ENCODE measurements at places on chromosomes 1 and 21.
A peak's percentile ranks its signal among the peaks of the same experiment; 100 is the strongest.

GRCh38 chr1:117161887-117162286, 40.3 kb upstream of the TRIM45 start:
- no peak for DNase-seq

- no peak for DNase-seq
Observed at GRCh38 chr1:54716299-54717047, 812 bp downstream of the TTC4 start.

DNA sequence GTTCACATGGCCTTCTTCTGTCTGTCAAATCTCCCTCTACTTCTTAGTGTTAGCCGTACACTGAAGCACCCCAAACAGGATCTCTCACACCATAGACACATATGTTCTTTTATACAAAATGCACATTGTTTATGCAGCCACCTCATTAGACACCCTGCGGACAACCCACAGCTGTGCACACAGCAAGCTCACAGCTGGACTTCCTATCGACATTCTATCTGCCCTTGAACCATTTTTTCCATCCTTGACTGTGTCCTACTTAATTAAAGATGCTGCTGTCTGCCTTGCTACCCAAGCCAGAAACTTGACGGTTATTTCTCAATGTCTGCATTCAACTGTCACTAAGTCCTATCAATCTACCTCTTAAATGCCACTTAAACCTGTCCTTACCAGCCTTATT, 3.2 kb upstream of the ZBTB21 start:
- DNase-seq = no peak

GRCh38 chr1:48715921-48716320, 60.8 kb downstream of the BEND5 start:
- no peak for DNase-seq

DNA sequence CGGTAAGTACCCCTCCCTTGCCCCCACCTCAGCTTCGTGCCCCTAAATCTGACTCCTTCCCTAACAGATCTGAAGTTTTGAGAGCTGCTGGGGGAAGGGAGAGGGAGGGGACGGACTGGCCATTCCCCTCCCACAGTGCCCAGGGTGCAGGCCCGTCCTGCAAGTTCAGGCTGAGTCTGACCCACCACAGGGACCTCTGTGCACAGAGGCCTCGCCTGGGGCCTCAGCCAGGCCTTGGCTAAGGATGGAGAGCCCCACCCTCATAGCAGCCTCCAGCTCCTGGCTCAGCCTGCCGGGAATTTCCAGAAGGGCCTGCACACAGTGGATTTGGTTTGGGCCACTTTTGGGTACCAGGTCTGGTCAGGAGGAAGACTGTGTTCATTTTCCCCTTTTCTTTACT, 31.2 kb upstream of the TNFRSF1B start:
- no peak for DNase-seq

GRCh38 chr1:97572561-97572960, 348.3 kb downstream of the DPYD start:
- DNase-seq = no peak

DNA sequence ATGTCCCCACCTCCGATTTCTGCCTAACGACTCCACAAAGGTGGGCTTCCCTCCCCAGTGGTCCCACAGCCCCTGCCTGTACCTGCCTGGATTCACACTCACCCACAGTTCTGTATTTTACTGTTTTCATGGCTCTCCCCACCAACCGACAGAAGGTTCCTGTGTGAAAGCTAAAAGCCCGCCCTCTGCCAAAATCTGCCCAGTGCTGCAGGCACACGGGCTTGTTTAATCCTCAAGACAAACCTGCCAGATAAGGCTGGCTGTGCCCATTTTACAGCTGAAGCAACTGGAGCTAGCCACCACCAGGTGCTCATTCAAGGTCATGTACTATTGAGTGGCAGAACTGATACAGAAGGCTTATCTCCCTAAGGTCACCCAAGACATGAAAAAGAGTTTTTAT, 114.5 kb downstream of the HIVEP3 start:
- DNase-seq = no peak

GRCh38 chr1:109319114-109319513, 12.3 kb upstream of the MYBPHL start:
- DNase-seq = no peak

GRCh38 chr21:46079352-46080170, 18.4 kb upstream of the COL6A2 start:
- DNase-seq = peak; percentile 70

DNA sequence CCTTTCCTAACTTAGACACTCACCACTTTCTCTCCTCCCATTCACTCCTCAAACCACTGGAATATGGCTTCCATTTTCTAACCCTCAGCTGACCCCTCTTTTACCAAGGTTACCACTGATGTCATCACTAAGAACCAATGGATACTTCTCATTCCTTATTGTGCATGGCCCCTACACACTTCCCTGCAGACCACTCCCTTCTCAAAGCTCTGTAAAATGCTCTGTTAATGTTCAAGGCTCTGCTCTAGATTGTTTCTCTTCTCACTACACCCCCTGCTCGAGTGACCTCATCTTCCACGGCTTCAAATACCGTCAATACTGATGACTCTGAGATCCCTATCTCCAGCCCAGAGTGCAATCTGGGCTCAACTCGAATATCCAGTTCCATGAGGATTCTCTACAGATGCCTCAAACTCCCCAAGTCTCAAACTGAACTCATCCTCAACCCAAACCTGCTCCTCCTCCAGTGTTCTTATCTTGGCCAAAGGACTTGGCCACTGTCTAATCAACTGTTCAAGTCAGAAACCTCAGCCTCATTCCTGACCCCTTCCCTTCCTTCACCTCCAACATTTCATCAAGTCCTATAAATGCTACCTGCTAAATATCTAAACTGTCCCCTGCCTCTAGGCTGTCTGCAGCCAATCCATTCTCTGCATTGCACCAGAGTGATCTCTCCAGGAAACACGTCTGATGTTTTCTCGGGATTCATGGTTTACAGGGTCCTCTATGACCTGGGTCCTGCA, 41.3 kb upstream of the BMP8B start:
- no peak for DNase-seq

GRCh38 chr1:191427593-191427992, 730.7 kb upstream of the RGS18 start:
- no peak for DNase-seq

- no peak for DNase-seq
Observed at GRCh38 chr1:148352470-148353053, 130.5 kb downstream of the PPIAL4G start.

DNA sequence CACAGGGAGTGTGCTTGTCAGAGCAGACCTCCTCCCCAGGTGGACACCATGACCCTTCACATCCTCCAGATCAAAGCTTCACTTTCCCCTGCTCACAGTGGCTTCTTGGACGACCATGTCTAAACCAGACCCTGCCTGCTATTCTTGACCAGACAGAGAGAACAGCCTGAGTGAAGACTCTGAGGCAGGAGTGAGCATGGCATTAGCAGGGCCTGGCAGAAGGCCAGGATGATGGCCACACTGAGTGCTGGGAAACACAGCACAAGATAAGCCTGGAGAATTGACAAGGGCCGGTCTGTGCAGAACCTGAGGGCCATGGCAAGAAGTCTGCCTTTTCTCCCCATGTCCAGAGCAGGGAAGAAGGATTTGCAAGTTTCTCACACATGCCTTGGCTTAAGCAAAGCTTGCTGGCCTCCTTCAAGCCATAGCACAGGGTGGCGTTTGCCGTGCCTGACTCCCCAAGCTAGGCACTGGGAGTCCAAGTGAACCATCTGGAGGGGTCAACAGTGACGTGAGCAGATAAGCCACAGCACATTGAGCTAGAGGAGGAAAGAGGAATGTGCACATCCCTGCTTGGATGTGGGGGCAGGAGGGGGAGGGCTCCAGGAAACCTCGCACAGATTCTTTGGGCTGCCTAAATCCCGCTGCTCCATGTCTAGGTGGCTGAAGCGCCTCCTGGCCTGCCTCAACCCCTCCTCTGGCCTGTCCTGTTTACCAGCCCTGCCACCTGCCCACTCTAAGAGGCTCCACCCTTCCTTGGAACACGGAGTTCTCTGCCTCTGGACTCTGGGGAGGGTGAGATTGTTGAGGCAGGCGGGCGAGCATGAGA, 87.1 kb downstream of the CD58 start:
- no peak for DNase-seq

- DNase-seq = no peak
Observed at GRCh38 chr1:54461731-54462596, 55.8 kb upstream of the SSBP3 start.

DNA sequence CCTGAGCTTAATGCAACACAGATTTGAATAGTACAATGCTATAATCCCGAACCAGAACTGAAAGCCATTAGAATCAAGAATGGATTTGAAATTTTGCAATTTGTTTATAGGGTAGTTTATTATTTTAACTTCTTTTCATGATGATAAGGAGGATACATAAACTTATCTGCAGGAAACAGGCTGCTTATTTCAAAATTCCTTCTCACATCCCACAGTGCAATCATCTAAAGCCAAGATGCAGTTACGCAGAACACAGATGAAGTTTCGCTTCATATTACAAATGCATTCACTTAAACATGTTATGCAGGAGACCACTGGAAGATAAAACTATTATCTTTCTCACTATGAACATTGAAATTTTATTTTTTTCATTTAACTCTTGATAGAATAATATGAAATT, 1019.6 kb downstream of the PLA2G4A start:
- DNase-seq = no peak

DNA sequence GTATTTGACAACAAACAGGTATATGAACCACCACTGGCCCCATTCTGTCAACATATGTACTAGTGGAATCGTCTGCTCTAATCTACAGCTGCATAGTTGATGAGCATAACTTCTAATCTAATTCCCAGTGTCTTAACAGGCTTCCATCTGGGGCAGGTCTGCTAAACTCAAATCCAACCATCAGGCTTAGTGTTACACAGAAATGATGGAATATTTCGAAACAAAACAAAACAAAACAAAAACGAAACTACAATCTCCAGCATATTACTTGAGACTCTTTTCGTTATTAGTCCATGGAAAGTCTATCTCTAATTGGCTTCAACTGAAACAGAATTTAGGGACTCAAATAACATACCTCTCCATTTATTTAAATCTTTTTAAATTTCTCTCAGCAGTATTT, 37.6 kb downstream of the DIPK1A start:
- no peak for DNase-seq

- peak; percentile 67 for DNase-seq
Observed at GRCh38 chr1:161766102-161766981, at the start of gene ATF6. Gene ATF6 (plus strand): TSS chr1:161766320. CDS start chr1:161766361, 41 bp downstream.

DNA sequence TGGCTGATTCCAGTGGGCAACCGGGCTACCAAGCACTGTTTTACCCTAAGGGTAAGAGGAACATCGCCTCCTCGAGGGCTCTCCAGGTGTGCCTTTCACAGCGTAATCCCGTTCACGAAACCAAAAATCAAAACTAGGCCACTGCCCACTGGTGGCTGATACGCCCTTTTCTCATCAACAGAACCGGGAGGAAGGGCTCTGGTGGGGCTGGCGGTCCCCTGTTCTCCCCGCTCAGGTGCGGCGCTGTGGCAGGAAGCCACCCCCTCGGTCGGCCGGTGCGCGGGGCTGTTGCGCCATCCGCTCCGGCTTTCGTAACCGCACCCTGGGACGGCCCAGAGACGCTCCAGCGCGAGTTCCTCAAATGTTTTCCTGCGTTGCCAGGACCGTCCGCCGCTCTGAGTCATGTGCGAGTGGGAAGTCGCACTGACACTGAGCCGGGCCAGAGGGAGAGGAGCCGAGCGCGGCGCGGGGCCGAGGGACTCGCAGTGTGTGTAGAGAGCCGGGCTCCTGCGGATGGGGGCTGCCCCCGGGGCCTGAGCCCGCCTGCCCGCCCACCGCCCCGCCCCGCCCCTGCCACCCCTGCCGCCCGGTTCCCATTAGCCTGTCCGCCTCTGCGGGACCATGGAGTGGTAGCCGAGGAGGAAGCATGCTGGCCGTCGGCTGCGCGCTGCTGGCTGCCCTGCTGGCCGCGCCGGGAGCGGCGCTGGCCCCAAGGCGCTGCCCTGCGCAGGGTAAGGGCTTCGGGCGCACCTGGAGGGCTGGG, at the start of gene IL6R:
Gene IL6R (plus strand): TSS at position 360 of the 763 bp plus-strand sequence. CDS start 287 bp downstream, at position 647.
- DNase-seq = peak; percentile 44

- no peak for DNase-seq
Observed at GRCh38 chr1:154420961-154421924, 16.1 kb downstream of the IL6R start.

DNA sequence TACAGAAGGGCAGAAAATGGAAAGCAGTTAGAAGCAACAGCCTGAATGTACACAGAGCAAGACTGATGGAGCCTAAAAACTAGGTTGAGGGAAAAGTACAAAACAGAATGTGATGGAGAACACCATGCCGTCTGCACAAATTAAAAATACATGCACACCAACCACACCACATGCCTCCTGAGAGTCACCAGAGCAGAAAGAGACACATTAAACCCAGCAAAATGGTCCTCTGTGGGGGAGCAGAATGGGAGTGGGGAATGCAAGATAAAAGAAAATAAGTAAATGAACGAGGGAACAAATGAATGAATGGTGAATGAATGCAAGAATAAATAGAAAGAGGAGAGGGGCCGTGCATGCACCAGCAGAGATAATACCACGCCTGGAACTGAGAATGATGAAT, 24.1 kb downstream of the PADI2 start:
- DNase-seq = no peak

DNA sequence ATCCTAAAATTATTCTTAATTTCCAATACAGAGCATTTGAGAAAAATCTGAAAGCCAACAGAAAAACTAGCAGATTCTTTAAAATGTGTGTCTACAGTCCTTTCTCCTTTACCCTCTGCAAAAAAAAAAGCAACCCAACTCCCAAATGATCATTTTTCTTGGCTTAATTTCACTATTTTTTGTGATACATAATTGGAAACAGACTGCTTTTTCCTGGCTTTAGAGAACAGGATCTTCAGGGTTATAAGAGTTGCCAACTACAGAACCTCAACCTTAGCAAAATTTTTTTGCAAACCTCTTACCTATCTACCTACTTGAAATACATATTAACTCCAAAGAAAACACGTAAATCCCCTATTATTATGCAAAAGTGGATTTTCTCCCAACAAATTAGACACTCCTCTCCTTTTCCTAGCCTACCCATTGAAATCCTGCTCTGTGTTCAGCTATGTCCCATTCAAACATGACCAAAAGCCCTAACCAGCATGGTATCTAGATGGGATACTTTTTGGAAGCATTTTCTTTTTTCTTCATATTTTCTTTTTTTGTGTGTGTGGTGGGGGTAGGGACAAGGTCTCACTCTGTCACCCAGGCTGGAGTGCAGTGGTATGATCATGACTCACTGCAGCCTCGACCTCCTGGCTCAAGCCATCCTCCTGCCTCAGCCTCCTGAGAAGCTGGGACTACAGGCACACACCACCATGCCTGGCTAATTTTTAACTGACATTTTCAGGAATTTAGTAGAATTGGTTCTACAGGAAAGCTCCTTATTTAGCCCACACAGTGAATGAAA, 9.0 kb downstream of the TGFBR3 start:
- no peak for DNase-seq

DNA sequence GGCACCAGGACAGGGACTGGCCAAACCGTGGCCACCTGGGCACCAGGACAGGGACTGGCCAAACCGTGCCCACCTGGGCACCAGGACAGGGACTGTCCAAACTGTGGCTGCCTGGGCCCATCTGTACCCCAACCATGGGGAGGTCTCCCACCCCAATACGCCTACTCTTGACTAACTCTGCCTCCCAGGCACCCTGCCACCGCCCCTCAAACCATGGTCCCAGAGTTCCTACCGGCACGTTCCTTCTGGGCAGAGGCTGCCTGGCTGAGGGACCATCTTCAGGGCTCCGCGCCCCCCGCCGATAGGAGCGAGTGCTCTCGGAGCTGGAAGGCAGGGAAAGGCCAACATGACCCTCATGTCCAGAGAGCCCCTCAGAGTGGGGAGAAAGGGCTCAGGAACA, 6.3 kb upstream of the TCEA3 start:
- DNase-seq = no peak

GRCh38 chr1:18949686-18950400, 6.6 kb downstream of the IFFO2 start:
- no peak for DNase-seq

GRCh38 chr1:176542352-176542751, 79.4 kb downstream of the PAPPA2 start:
- no peak for DNase-seq

Data from smooth muscle cell of the brain vasculature (primary cell).